ENCODE measurements at places on chromosomes 11 and 22.

- no peak for DNase-seq
These were observed 79.8 kb downstream of the CLPB start for GRCh38 chr11:72354356-72355115.

- no peak for DNase-seq
These were observed 86.3 kb downstream of the CCDC83 start for GRCh38 chr11:85941380-85941973.

DNA sequence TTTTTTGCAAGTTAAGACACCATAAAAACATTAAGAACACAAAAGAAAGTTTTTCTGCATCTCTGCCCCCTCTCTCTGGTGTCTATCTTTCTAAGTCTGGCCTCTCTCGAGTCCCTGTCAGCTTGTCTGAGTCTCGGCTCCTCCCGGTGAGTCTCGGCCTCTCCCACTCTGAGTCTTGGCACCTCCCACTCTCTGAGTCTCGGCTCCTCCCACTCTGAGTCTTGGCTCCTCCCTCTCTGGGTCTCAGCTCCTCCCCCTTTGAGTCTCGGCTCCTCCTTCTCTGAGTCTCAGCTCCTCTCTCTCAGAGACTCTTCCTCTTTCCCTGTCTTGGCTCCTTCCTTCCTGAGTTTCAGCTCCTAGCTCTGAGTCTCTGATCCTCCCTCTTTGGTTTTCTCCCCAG lies 72.5 kb upstream of the AMPD3 start:
- no peak for DNase-seq

GRCh38 chr11:57476757-57477506 lies 16.6 kb downstream of the RTN4RL2 start:
- peak; percentile 20 for DNase-seq

DNA sequence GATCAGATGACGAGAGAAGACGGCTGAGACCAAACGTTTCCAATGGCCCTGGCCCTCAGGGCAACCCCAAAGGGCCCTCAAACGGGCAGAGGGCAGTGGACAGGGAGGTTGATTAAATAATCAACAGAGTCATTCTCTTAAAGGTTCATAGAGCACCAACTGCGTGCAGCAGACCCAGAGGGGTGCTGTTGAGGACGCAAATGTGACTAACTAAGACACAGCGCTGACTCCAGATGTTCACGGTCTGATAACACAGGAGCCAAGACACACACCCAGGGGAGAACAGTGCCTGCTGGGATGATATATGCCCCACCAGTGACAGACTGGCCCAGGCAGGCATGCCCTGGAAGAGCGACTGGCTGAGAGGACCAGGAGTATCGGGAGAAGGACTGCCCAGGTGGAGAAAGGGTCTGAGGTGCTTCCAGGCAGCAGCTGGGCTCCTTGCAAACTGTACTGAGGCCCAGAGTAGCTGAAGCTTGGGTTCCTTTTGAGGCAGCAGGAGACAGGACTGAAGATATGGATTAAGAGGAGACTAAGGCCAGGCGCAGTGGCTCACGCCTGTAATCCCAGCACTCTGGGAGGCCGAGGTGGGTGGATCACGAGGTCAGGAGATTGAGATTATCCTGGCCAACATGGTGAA lies 7.7 kb downstream of the VWCE start:
- no peak for DNase-seq

- no peak for DNase-seq
These were observed 644 bp downstream of the SPTY2D1 start for GRCh38 chr11:18633256-18634139.

DNA sequence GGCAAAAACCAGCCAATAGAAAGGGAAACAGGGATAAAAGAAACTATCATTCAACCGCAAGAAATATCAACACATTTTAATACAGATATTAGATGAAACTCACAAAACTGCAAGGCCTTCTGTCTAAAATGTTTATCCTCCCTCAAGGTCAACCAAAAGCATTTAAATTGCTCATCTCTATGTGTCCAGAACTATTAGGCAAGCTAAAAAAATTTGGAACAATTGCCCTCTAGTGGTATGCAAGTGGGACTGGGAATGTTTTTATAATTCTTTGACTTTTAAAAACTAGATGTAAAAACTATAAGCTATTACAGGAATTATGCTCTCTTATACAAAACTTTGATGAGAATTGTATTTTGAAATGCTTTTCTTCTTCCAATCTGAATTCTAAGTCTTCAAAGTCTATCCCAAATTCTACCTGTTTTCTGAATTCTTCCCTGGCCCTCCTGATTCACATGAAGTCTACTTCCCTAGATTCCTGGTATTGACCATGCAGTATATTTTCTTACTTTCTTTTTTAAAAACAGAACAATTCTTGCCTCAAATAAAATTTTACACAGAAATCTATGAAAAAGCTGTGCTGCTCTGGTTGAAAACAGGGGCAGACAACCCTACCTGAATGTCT lies 4.9 kb downstream of the CWC15 start:
- no peak for DNase-seq
